ENCODE measurements at places on chromosomes 6 and 20. TPM values are rescaled to one million over a fixed set of nuclear protein-coding genes. Genes with fewer than 3 reads are reported as not detected.

Gene MOG
- not detected for total RNA-seq

Gene WFDC10B
- not detected for total RNA-seq

Gene DLL1
- total RNA-seq, result 1.8 TPM

Gene ABRACL
- total RNA-seq, result 75.4 TPM

Gene TMEM217
- 15.5 TPM for total RNA-seq

Gene SYNE1
- total RNA-seq, result 156 TPM

Gene PACRG
- total RNA-seq, result not detected

Gene FOXQ1
- not detected for total RNA-seq

Gene CRISP3
- total RNA-seq, result not detected

All from pulmonary artery endothelial cell (primary cell).